ENCODE measurements at places on chromosomes 16 and 17.

DNA sequence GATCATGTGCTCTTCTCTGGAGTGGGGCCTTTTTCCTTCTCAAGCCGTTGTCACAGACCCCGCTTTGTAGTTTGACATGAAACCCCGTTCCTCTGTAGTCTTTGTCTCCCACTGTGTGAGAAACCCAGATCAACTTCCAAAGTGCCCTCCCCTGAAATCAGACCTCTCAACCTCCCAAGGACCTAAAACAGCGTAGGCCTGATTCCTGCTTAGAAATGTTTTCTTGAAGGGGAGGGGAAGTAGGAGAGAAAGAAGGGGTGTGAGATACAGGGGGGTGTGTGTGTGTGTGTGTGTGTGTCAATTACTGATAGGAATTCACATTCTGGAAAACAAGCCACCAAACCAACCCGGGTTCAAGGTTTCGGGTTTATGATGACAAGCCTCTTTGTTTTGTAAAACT is 1.4 kb downstream of the UBE2O start:
- no peak for DNase-seq

DNA sequence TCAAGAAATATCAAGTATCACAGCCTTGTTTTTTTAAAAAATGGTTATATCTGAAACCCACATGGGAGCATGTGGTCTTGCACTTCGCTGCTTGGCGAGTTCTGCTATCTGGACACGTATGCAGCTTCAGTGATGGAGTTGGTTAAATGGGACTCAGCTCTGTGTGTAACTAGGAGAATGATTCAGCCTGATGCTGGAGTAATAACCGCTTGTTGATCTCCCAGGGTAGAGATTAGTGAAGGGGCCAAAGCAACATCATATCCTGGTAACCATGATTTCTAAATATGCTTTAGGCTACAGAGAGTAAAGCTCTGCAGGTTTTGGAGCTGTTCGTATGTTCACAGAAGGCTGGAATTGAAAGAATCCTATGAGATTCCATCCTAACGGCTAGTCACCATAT is 63.2 kb downstream of the IQCK start:
- DNase-seq, result no peak

GRCh38 chr16:50038286-50038685 is 13.3 kb downstream of the CNEP1R1 start:
- DNase-seq, result no peak

DNA sequence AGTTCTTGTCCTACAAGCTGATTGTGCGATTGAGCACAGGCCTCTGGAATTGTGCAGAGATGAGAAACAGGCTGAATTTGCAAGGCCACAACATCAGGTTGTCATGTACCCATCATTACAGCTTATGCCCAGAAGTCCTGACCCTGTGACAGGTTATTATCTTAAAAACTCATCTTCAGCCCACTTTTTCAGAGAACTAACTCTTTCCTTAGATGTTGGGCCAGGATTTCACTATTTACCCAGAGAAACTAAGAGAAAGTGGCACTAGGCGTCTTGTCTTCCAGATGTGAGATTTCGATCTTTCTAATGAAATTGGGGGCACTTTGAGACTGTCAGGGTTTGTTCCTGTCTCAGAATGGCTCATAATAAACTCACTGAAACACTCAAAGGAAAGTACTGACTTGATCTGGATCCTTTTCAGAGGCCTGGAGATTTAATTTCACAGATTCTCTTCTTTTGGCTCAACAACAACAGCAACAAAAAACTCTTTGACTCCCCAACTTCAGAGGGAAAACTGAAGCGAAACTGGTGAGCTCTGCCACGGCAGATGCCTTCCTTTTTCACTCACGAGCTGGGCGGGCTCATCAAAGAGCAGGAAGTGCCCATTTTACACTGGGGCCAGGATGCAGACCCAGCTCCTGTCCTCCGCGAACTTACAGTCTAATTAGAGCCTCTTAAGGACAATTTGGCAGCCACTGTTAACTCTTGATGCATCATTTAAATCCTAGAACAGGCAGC is 17.7 kb upstream of the SLC12A3 start:
- DNase-seq, result no peak

Data from NCI-H2171 treated with DMSO at 0.1 percent for 48 hours (cell line).